ENCODE measurements at places on chromosomes 3 and 15.

DNA sequence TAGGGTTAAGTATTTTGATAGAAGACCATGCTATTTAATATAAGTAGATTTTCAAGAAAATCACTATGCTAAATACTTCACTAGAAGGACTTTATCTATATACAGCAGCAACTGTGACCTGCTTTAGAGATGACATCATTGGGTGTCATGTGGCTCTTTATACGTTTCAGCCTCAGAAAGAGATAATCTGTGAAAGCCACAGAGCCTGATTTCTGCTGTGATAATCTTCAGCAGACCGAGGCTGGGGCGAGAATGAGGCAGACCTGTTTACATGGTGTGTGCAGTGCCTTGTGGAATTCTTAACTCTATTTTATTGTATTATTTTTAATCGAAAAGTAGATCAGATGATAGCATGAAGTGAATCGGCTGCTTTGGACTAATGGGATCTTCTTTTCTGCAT, 471.2 kb downstream of the MFSD1 start:
- no peak for DNase-seq

DNA sequence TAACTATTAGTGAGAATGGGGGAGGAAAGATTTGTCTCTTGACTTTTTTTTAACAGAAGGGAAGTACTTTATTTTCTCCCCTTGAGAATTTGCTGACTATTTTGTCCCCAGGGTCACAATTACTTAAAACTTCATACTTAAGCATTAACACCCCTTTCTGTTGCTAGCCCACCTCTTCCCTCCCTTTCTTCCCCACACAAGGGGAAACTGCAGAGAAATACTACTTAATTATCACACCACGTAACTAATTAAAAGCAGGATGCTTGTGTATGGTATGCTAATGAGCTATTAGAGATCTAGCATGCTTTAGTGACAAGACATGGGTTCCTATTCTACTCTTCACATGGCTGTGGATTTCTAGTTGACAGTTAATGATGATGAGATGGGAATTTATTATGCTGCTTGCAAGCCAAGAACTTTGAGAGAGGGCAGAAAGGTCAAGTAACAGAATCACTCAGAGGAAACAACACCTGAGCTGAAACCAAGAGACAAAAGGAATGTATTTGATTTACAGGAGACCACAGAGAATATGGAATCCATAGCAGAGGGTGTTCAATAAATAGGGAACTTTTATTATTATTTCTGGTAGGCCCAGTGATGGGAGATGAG, 179.2 kb downstream of the LSAMP start:
- no peak for DNase-seq

DNA sequence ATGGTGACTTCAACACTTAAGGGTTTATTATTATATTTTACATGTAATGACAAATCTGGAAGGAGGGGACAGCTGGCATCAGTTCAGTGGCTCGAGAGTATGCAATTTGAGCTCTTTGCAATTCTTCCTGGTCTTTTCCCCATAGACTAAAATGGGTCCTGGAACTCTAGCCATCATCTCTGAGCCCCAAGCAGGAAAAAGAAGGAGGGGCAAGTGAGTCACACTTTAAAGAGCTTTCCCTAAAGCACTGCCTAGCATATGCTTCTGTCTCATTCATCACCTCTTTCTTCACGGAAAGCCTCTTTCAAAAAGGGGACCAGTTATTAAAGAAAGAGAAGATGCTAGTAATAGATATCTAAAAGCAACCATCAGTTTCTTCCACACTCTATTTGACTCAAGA, 466.3 kb downstream of the ZIC1 start:
- no peak for DNase-seq

DNA sequence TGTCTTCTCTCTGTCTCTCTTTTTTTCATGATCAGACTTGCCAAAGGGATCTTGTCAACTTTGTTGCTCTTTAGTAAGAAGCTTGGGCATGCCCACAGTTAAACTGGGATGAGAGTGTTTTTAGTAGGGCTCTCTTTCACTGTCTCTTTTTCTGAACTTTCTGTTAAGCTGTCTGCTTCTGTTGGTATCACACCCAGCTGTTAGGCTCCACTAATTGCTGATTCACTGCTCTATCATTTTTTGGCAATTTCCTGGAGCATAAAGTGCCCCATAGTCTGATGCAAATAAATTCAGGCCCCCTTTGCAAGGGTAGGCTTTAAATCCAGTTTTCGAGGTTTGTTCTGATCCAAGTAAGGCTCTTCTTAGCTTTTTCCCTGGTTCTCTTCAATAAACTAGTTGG, 360.4 kb upstream of the ADAMTS9 start:
- DNase-seq: no peak
